ENCODE measurements at places on chromosomes 2 and 18. TPM values are rescaled to one million over a fixed set of nuclear protein-coding genes. Genes with fewer than 3 reads are reported as not detected.

- H3K4me3 ChIP-seq: peak overlapping the region; percentile 27
- H3K27me3 ChIP-seq: peaks cover 33% of the 10 kb centered on the region
- no peak overlapping the region for H3K27ac ChIP-seq
- peaks cover 5% of the 10 kb centered on the region for H3K36me3 ChIP-seq
Measured at GRCh38 chr2:102103992-102104871, 38.3 kb upstream of the IL1R1 start.

DNA sequence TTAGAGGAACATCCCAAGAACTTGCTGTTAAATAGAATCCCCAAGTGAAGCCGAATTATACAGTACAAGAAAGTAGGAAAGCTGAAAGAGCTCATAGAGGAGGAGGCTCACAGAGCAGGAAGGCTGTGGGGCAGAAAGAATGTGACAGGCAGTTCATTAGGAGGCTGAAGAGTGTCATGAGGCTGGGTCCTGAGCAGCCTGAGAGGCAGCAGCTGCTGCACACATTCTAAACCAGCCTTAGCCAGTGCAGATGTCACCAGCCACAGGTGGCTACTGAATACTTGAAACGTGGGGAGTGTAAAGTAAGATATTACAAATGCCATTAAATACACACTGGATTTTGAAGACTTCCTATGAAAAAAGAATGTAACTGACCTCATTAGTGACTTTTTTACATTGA, 490.2 kb upstream of the KLHL29 start:
- H3K27me3 ChIP-seq: no peaks in the 10 kb centered on the region
- H3K4me1 ChIP-seq: no peaks in the 10 kb centered on the region
- H3K4me3 ChIP-seq: no peak overlapping the region
- H3K36me3 ChIP-seq: no peaks in the 10 kb centered on the region

- no peaks in the 10 kb centered on the region for H3K36me3 ChIP-seq
- H3K4me1 ChIP-seq: no peaks in the 10 kb centered on the region
- no peak overlapping the region for H3K4me3 ChIP-seq
- no peak overlapping the region for H3K27ac ChIP-seq
- no peaks in the 10 kb centered on the region for H3K27me3 ChIP-seq
Measured at GRCh38 chr18:26919627-26920026, 54.1 kb upstream of the AQP4 start.

DNA sequence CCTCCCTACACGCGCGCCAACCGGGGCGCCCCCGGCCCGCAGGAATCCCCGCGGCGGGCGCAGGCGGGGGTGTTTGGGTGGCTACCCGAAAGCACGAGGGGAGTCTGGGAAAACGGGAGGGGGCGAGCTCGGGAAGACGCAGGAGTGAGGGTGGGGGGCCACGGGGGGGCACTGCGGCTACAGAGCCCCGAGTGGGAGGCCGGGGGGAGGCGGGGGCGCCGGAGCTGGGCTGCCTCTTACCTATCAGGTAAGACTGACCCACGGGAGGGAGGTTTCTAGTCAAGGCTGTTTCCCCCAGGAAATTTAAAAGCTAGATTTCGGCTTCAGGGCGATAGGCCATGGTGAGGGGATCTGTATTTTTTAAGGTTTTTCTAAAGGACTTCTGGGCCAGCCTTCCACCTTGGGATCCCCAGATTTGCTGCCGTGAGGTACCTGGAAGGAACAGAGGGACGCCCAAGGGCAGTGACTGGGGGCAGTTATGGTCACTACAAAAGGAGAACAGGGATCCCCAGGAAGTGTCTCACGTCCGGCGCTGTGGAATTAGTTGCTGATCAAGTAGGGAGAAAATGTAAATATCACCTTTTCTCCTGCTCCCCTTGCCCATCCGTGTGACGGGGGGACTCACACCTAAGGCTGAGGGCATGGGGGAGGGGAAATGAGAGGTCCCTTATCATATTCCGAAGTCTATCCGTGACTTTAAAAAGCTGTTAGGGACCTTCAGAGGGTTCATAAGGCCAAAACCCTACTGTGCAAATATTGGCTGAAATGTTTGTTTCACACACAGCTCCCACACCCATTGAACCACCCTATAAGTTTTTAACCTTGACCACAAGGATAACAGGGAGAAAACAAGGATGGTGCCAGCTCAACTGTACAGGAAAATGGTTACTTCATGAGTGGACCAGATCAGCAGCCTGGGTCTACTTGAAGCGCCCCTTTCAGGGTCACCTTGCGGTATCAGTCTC, 638 bp upstream of the IRS1 start:
- peaks cover 13% of the 10 kb centered on the region for H3K27me3 ChIP-seq
- peaks cover 31% of the 10 kb centered on the region for H3K4me1 ChIP-seq
- H3K27ac ChIP-seq: peak overlapping the region; percentile 83
- peak overlapping the region; percentile 86 for H3K4me3 ChIP-seq

The ITGA6 gene
- total RNA-seq: 5.5 TPM

The IL18R1 gene
- total RNA-seq: 25.9 TPM

- H3K36me3 ChIP-seq: no peaks in the 10 kb centered on the region
- no peaks in the 10 kb centered on the region for H3K4me1 ChIP-seq
- H3K4me3 ChIP-seq: no peak overlapping the region
- no peaks in the 10 kb centered on the region for H3K27me3 ChIP-seq
- H3K27ac ChIP-seq: no peak overlapping the region
- DNase-seq: no peak
Measured at GRCh38 chr2:41500895-41501294, 546.9 kb upstream of the PKDCC start.

The LRRTM4 gene
- total RNA-seq: not detected

- peak overlapping the region; percentile 3 for H3K4me3 ChIP-seq
- peak overlapping the region; percentile 81 for H3K27ac ChIP-seq
- DNase-seq: peak; percentile 87
- peaks cover 26% of the 10 kb centered on the region for H3K4me1 ChIP-seq
- H3K36me3 ChIP-seq: peaks cover 2% of the 10 kb centered on the region
- H3K27me3 ChIP-seq: peaks cover 2% of the 10 kb centered on the region
Measured at GRCh38 chr2:8408560-8409460, 273.0 kb upstream of the ID2 start.

The GALNT1 gene
- total RNA-seq: 36.2 TPM

DNA sequence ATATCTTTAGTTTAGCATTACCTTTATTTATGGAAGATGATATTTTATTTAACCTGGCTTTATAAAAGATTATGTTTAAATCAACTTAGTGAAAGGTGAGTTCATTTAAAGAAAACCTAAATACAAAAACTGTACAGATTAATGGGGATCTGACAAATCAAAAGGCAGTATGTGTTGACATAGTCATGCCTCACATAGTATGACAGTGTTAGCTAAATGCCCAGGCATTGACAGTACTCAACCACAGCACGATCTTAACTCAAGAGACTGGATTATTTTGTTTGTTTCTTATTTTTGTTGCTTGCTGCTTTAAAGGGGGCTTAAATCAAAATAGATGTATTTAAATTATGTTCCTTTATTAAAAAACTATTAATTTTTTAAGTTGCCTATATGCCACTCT, 7.8 kb downstream of the DOK6 start:
- no peak for DNase-seq
- H3K27me3 ChIP-seq: peaks cover 37% of the 10 kb centered on the region
- no peak overlapping the region for H3K27ac ChIP-seq
- H3K4me1 ChIP-seq: no peaks in the 10 kb centered on the region
- no peaks in the 10 kb centered on the region for H3K36me3 ChIP-seq

The ARHGAP28 gene
- total RNA-seq: not detected

- no peak overlapping the region for H3K4me3 ChIP-seq
- no peak overlapping the region for H3K27ac ChIP-seq
- H3K27me3 ChIP-seq: peaks cover 80% of the 10 kb centered on the region
- no peaks in the 10 kb centered on the region for H3K4me1 ChIP-seq
- DNase-seq: no peak
Measured at GRCh38 chr2:69046221-69046662, 33.3 kb downstream of the ANTXR1 start.

GRCh38 chr2:64104933-64105332, 39.3 kb downstream of the PELI1 start:
- peaks cover 56% of the 10 kb centered on the region for H3K36me3 ChIP-seq
- no peak overlapping the region for H3K4me3 ChIP-seq
- H3K27ac ChIP-seq: no peak overlapping the region

DNA sequence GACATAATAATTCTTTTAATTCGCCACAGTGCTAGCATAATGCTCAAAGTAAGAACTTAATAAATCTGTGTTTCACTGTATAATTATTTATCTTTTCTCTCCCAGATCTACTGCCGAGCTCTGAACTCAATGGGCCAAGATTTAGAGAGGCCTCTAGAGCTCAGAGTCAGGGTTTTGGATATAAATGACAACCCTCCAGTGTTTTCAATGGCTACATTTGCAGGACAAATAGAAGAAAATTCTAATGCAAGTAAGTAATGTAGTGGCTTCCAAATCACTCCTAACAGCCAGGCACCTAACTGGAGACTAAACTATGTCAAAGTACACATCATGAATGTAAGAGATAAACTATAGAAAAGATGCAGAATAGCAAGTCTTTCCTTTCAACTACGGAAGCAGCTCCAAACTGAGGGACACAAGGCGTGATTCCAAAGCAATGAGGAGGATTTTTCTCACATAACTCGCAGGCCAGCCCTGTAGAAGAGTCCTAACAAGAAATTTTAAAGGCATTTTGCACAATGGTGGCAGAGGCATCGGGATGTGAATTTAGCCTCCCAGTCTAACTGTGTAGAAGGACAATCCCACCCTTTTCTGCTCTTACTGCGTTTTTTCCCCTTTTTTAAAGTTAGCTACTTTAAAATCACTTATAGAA, 12.0 kb downstream of the DSG1 start:
- no peak for DNase-seq
- no peaks in the 10 kb centered on the region for H3K36me3 ChIP-seq

DNA sequence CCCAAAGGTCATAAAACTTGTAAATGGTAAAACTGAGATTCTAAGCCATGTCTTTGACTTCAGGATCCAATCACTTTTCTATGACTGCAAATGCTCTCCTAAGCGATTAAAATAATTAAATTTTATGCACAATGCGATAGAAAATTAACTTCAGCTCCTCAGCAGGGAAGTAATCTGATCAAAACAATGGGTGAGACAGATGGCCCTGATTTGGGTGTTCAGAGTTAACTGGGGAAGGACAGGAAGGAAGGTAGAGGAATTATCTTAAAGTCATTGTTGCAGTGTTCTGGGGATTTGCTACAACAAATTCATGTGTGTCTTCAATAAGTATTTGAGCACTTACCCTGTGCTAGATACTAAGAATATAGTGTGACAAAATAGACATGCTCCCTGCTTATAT, 446.0 kb upstream of the MEX3C start:
- no peaks in the 10 kb centered on the region for H3K27me3 ChIP-seq
- H3K4me3 ChIP-seq: no peak overlapping the region
- H3K27ac ChIP-seq: no peak overlapping the region
- DNase-seq: no peak

The VAMP8 gene
- 124 TPM for total RNA-seq

DNA sequence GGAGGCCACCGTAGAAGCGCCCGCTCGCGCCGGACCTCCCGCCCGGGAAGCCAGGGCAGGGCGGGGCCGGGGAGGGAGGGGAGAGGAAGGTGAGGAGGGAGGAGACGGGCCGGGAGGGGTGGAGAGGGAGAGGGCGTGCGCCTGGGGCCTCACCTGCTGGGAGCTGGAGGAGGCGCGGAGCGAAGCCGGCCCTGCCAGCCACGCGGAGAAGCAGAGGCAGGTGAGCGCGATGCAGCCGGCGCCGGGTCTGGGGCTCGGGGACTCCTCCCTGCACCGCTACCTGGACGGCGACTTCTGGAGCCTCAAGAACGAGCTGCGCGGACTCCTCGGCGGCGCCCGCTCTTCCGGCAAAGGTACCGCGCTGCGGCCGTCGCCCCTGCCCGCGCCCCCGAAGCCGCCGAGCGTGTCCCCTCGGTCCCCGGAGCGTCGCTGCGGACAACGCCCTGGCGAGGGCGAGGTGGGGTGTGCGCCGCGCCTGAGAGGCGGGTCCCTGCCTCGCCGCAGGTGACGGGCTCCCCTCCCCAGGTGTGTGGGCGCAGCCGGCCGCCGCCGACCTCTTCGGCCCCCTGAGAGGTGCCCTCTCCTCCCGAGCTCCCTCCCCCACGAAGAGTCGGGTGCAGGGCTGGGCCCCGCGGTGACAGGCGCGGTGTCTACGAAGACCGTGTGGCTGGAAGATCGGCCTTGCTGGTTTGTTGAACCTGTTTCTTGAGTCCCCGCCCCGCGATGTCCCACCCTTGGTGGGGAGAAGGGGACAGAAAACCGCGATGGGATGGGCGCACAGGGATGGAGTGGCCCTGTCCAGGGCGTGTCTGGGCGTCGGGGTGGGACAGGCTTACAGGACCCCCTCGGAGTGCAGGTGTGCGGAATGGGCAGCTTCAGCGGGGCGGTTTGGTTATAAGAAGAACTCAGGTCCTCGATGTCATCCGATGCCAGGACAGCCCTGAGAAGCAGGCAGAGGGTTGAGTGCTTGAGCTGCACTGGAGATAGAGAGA, at the start of gene ACOXL:
TSS of gene ACOXL (plus strand) at position 152 of the 992 bp plus-strand sequence. CDS start 35,817 bp downstream, outside the sequence.
- H3K27me3 ChIP-seq: peaks cover 83% of the 10 kb centered on the region
- H3K27ac ChIP-seq: no peak within 1 kb of the TSS
- DNase-seq: no peak
- peak within 1 kb of the TSS; percentile 37 for H3K4me3 ChIP-seq
- peaks cover 3% of the 10 kb centered on the region for H3K36me3 ChIP-seq

The CXCR4 gene
- 133 TPM for total RNA-seq

DNA sequence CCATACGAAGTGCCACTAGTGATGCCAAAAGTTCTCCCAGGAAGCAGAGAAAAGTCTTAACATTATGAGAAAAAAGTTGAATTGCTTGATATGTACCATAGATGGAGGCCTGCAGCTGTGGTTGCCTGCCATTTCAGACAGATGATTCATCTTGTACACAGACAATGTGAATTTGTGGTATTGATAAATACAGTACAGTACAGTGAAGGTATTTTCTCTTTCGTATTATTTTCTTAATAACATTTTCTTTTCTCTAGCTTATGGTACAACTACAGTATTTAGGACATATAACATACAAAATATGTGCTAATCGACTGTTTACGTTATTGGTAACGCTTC, 33.6 kb upstream of the VWC2L start:
- DNase-seq: no peak
- H3K4me1 ChIP-seq: no peaks in the 10 kb centered on the region
- no peak overlapping the region for H3K4me3 ChIP-seq
- no peaks in the 10 kb centered on the region for H3K27me3 ChIP-seq
- H3K36me3 ChIP-seq: no peaks in the 10 kb centered on the region

- no peak overlapping the region for H3K27ac ChIP-seq
- no peak for DNase-seq
- H3K36me3 ChIP-seq: peaks cover 3% of the 10 kb centered on the region
Measured at GRCh38 chr2:172342611-172343010, 84.8 kb upstream of the ITGA6 start.

DNA sequence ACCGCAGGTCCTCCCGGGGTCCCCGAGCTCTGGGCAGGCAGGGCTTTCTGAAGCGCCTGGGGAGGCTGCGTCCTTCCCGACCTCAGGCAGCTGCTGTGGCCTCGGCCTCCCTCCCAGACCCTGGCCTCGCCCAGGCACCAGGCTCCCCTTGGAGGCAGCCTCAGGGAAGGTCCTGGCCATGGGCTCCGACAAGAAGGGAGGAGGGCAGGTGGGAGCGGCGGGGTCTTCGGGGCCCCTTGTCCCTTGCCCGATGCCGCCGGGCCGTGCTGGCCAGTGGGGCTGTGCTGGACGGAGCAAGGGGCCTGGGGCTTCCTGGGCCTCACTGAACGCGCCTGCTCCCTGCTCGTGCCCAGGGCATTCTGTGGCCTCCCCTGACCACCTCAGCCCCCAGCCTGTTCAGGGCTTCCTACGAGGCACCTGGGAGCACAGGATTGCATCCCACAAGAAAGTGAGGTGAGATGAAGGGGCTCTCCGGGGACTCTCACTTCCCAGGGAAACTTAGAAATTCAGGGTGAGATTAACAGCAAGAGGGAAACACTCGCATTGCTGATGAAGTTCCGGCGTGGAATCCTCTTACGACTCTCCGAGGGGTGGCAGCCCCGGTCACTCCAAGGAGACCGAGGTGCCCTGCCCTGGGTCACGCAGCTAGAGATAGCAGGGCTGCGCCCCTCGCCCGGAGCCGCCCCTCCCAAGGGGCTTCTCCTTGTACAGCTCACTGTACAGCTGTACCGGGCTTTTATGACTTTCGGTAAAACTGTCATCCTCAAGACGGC, 778 bp downstream of the MFSD2B start:
- DNase-seq: no peak
- no peak overlapping the region for H3K27ac ChIP-seq
- H3K27me3 ChIP-seq: peaks cover 38% of the 10 kb centered on the region
- no peaks in the 10 kb centered on the region for H3K36me3 ChIP-seq
- peaks cover 9% of the 10 kb centered on the region for H3K4me1 ChIP-seq

Measured in activated CD8-positive, alpha-beta memory T cell treated with anti-CD3 and anti-CD28 coated beads, Interleukin-2, amount 10 ng/mL, durations not matched to agents 7 days and 5 days (primary cell).